ENCODE measurements at places on chromosomes 3 and 15. TPM values are rescaled to one million over a fixed set of nuclear protein-coding genes. Genes with fewer than 3 reads are reported as not detected.

DNA sequence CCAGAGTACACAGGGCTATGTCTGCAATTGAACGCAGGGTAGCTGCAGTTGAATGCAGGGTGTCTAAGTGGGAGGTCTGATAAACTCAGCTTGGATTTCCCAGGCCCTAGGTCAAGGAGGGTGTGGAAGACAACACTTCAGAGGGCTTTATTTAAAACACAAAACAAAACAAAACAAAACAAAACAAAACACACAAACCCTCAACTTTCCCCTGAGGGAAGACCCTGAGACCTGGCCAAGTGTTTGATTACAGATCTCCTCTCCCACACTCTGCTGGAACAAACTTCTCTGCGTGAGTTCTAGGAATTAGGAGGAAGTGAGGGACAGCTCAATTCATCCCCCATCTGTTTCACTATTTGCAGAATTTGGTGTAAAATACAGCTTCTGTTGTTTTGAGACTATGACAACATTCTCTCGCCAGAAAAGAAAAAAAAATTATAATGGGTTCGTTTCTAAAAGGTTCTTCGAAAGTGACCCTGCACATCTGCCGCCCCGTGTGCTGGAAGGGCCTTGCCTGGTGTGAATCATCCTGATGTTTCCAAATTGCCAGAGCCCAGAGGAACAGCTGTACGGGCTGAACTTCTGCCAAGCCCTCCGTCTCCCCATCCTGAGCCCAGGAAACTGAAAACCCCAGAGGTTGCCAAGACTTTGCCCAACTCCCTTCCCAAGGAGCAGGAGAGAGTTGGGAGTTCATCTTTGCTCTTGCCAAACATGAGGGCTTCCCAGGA, 73.3 kb upstream of the RAD18 start:
- no peaks in the 10 kb centered on the region for H3K36me3 ChIP-seq
- H3K27me3 ChIP-seq: no peaks in the 10 kb centered on the region
- no peak for DNase-seq
- H3K4me1 ChIP-seq: no peaks in the 10 kb centered on the region

Gene ACVR2B
- total RNA-seq: 105 TPM

- H3K4me1 ChIP-seq: no peaks in the 10 kb centered on the region
- no peak overlapping the region for H3K4me3 ChIP-seq
- no peak for DNase-seq
- no peaks in the 10 kb centered on the region for H3K27me3 ChIP-seq
- H3K27ac ChIP-seq: no peak overlapping the region
Observed at GRCh38 chr3:101567528-101568317, 6.1 kb downstream of the TRMT10C start.

DNA sequence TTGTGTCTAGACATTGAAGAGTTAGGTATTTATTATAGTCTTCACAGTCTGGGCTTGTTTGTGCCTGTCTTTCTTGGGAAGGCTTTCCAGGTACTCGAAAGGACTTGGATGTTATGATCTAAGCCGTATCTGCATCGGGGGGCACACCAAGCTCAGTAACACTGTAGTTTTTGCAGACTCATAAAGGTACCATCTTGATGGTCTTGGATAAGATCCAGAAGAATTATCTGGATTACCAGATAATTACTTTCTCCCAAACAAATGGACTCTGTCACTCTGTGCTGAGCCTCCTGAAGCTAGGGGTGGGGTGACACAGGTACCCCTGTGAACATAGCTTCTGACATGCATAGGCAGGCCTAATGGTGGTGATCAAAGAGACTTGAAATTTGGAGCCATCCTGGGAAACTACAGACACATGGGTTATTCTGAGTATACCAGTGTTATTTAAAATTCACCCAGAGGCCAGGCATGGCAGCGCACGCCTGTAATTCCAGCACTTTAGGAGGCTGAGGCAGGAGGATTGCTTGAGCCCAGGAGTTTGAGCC, 238.6 kb upstream of the TPM1 start:
- H3K27ac ChIP-seq: no peak overlapping the region
- H3K36me3 ChIP-seq: no peaks in the 10 kb centered on the region
- H3K27me3 ChIP-seq: no peaks in the 10 kb centered on the region
- no peak overlapping the region for H3K4me3 ChIP-seq

DNA sequence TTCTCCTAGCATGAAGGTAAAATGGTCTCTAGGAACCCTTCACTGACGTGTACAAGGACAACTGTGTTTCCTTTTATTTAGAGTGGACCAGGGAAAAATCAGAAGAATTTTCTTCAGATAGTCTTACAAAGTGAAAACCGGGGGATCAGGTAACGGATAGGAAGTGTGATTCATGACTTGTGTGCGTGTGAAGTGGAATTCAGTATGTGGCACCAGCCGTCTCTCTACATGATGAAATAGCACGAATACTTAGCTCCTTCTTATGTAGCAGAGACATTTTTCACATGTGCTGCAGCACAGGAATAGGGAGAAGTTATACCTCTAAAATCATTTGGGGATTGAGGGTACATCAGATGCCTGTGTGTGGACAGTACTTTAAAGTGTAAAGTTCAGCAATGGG, 159.2 kb downstream of the MEX3B start:
- H3K27ac ChIP-seq: no peak overlapping the region
- H3K4me1 ChIP-seq: 0 out of 2 replicates have a peak, but pooled peaks cover 3% of the 10 kb centered on the region
- H3K4me3 ChIP-seq: no peak overlapping the region
- no peaks in the 10 kb centered on the region for H3K36me3 ChIP-seq
- H3K27me3 ChIP-seq: no peaks in the 10 kb centered on the region
- no peak for DNase-seq

- H3K36me3 ChIP-seq: peaks cover 60% of the 10 kb centered on the region
- no peak for DNase-seq
- H3K4me3 ChIP-seq: peak overlapping the region; percentile 94
- H3K27me3 ChIP-seq: no peaks in the 10 kb centered on the region
- no peaks in the 10 kb centered on the region for H3K4me1 ChIP-seq
Observed at GRCh38 chr3:129180461-129180860, 3.2 kb downstream of the CNBP start.

Gene NR2C2
- 38.5 TPM for total RNA-seq

- H3K27ac ChIP-seq: no peak overlapping the region
- no peaks in the 10 kb centered on the region for H3K4me1 ChIP-seq
- H3K36me3 ChIP-seq: peaks cover 7% of the 10 kb centered on the region
- H3K4me3 ChIP-seq: no peak overlapping the region
- H3K27me3 ChIP-seq: no peaks in the 10 kb centered on the region
- no peak for DNase-seq
Observed at GRCh38 chr15:62087671-62088352, 21.0 kb downstream of the C2CD4A start.

- H3K27ac ChIP-seq: no peak overlapping the region
- no peaks in the 10 kb centered on the region for H3K27me3 ChIP-seq
- DNase-seq: no peak
- H3K36me3 ChIP-seq: peaks cover 2% of the 10 kb centered on the region
- H3K4me3 ChIP-seq: no peak overlapping the region
Observed at GRCh38 chr3:50411229-50411628, 51.9 kb upstream of the TMEM115 start.

Gene GABRG3
- total RNA-seq: 0.24 TPM

GRCh38 chr3:73469331-73469730, 155.4 kb downstream of the PDZRN3 start:
- H3K4me3 ChIP-seq: no peak overlapping the region
- H3K27me3 ChIP-seq: no peaks in the 10 kb centered on the region
- H3K36me3 ChIP-seq: no peaks in the 10 kb centered on the region
- no peaks in the 10 kb centered on the region for H3K4me1 ChIP-seq
- no peak for DNase-seq

DNA sequence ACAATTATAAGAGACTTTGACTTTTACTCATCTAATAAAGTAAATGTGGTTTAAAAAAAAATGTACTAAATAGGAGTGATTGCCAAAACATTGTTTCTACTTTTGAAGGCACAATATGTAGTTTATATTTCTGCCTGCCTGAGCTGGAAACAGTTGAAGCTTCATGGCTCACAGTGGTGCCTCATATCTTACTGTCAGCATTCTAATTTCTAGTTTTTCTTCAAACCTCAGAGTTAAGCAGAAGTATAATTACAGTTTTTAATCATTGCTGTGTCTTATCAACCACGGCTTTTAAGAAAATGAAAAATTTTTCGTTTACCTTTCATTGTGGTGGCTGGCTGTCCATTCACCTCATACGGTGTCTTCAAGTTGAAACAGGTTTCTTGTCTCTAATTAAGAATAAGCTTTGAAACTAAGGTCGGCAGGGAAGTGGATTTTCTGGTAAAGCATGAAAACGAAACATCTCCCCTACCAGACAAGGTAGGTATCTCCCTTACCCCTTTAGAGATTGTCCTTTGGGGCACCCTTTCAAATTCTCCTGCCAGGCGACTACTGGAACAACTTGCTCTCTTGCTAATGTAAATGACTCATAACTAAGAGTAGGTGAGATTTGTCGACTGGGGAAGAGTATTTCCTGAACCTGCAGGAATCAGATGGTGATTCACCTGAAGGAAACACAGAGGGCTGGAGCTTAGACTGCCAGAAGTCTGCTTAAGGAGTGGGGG, at the start of gene GPR87:
GPR87 (minus strand) TSS at position 554 of the 725 bp plus-strand sequence. CDS start 16,720 bp downstream, outside the sequence.
- H3K27me3 ChIP-seq: no peaks in the 10 kb centered on the region
- H3K4me3 ChIP-seq: no peak within 1 kb of the TSS
- no peaks in the 10 kb centered on the region for H3K4me1 ChIP-seq
- no peak for DNase-seq

DNA sequence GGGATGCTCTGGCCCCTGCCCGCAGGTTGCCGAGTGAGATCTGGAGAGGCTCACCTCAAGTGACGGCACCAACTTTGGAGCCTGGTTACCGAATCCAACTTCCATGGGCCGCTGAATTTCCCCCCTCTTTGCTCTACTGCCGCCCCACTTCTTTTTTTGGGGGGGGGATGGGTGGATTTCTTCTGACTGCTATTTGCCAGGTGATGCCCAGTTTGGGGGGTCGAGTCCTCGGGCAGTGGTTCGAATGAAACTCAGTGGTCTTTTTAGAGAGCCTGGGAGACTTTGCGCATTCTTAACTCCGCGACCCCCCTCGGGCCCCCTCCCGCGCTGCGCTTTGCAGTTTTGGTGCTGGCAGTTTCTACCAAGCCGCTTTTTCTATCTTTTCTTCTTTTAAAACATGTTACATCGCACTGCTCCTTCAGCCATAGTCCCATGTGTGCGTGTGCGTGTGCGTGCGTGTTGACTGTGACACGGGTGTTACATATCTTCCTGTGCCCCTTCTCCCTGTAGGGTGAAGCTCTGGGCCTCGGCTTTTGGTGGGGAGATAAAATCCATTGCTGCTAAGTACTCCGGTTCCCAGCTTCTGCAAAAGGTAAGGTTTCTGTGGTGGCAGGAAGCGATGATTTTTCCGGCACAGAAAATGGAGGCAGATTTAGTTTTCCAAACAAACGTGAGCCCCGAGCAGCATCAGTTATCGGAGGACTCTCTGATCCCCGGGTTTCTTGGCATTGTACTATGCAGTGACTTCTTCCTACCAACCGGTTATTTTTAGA, 837 bp downstream of the CACNA2D3 start:
- peaks cover 33% of the 10 kb centered on the region for H3K27me3 ChIP-seq
- no peaks in the 10 kb centered on the region for H3K36me3 ChIP-seq
- no peaks in the 10 kb centered on the region for H3K4me1 ChIP-seq
- H3K4me3 ChIP-seq: peak overlapping the region; percentile 52
- no peak overlapping the region for H3K27ac ChIP-seq

Gene GOLGA8T
- 0.53 TPM for total RNA-seq

DNA sequence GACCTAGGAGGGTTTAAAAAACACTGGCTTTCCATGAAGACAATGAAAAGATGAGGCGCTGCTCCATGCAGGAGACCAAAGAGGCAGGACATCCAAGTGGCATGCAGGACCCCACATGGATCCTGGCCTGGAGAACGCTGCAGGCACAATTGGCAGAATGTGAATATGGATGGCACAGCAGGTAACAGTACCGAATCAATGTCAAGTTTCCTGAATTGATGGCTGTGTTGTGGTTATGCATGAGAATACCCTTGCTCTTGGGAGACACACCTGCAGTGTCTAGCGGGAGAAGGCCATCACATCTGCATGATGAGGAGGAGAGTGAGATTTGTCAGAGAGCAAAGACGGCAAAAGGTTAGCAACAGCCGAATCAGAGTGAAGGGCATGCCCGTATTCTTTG, 74.3 kb upstream of the SEC13 start:
- no peaks in the 10 kb centered on the region for H3K36me3 ChIP-seq
- H3K27me3 ChIP-seq: no peaks in the 10 kb centered on the region
- peaks cover 15% of the 10 kb centered on the region for H3K4me1 ChIP-seq
- H3K27ac ChIP-seq: no peak overlapping the region
- DNase-seq: peak; percentile 72

DNA sequence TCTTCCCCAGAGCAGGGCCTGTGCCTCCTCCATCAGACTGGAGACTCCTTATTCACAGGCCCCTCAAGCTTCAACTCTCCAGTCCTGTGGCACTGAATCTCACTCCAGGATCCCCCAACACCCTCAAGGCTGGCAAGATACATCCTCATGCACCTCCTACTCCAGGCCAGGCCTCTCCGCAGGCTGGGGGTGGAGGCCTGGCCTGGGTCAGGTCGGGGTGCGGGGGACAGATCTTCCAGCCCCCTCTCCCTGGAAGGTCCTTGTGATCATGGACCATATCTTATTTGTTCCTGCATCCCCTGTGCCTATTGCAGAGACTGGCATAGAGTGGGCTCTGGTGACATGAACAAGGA, 147.3 kb downstream of the SMAD6 start:
- no peaks in the 10 kb centered on the region for H3K36me3 ChIP-seq
- no peak overlapping the region for H3K4me3 ChIP-seq
- H3K27me3 ChIP-seq: no peaks in the 10 kb centered on the region
- H3K27ac ChIP-seq: no peak overlapping the region
- DNase-seq: peak; percentile 6

DNA sequence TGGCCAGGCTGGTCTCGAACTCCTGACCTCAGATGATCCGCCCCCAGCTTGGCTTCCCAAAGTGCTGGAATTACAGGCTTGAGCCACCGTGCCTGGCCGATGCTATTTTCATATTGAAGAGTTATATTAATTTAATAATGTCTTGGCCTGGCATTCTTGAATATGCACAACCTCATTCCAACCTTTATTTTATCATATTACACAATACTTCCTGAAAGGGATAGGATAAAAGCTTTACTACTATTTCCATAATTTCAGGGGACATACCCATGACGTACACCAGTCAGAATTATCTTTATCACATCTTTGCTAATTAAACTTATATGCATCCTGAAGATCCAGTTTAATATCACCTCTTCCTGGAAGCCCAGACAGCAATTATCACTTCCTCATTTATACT, 205.3 kb downstream of the ZIC4 start:
- no peaks in the 10 kb centered on the region for H3K4me1 ChIP-seq

Data from H9 (cell line).